Karpas-422 (cell line): ENCODE measurements at places on chromosomes 2 and 18.

GRCh38 chr2:141707486-141707885 lies 423.3 kb downstream of the LRP1B start:
- DNase-seq: no peak

DNA sequence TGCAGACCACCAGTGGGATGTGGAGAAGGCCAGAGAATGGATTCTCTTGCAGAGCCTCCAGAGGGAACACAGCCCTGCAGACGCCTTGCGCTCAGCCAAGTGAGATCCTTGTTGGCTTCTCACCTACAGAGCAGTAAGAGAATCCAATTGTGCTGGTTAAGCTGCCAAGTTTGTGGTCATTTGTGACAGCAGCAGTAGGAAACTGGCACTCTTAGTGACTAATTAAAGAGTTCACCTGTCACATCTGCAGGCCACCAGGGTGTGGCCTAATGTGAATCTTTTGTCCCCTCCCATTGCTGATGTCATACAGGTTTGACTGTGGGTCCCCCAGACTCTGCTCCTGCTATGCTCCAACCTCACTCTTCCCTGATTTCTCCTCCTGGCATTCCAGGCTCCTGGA lies 235.9 kb downstream of the TFCP2L1 start:
- DNase-seq: no peak

- DNase-seq: no peak
Measured at GRCh38 chr2:34627003-34627402, 1027.9 kb upstream of the FAM98A start.

- peak; percentile 93 for DNase-seq
Measured at GRCh38 chr2:10832203-10832936, 19.8 kb upstream of the PDIA6 start.

DNA sequence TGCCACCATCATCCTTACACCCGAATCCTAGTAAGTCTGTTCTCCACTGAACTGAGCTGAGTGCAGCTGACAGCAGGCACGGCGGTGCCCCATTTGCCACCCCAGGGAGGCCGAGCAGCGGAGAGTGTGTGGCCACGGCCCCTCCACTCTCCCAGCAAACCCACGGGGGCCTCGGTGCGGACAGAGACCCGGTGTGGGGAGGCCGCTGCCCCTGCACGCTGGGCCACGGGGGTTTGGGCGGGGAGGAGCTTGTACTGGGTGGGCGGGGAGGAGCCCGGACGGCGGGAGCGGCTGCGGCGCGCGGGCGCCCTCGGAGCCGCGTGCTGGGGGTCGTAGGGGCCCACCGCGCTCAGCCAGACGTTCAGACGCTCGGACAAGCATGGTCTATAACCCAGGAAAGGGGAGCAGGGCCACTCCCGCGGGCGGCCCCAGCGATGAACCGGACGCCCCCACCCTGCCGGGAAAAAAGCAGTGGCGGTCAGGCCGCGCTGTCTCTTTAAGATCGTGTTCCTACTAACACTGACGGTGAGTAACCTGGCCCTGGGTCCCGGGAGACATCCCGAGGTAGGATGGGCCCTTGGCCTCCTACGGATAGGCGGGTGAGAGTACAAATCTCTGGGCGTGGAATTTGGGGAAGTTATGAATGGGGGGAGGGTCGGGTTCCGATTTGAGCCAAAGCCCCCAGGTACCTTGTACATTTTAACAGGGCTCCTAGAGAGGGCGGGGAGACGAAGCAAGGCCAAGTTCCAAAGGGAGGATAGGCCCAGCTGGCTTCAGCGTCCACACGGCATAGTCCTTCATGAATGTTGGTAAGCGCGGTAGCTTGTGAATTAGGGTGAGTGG lies at the start of gene ITPRIPL1:
Gene ITPRIPL1, plus strand, starts transcription at position 277 of the 843 bp plus-strand sequence. Its CDS starts 523 bp downstream, at position 800.
- peak; percentile 74 for DNase-seq

DNA sequence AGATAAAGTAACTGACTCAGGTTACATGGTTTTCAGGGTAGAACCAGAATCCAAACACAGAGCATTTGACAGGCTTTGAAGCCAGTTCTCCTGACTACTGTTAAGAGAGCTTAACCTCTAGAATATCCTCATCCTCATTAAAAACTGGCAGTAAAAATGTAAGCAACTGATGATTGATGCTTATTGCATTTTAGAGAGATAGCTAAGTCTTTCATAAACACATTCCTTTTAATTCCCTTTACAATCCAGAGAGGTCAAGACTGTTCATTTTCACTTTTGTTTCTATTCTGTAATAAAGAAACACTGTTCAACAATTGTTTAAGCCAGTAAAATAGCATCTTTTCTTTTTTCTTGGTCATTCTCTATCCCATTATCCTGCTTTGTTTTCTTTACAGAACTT lies 53.9 kb upstream of the RAB27B start:
- no peak for DNase-seq

DNA sequence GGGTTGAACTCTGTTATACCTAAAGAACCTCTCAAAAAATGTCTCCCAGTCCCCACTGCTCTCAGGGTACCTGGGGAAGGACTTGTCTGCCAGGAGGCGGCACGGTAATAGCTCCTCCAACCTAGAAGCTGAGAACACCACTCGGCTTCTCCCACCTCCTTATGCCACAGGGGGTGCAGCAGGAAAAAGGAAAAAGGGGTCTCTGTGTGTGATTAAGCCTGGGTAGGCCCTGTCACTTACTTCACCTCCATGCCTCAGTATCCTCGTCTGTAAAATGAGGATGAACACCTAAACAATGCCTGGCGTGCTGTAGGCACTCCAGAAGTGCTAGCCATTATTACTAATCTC lies 76.6 kb downstream of the EMX1 start:
- no peak for DNase-seq

GRCh38 chr2:213145715-213146242 lies 5.6 kb downstream of the IKZF2 start:
- DNase-seq: no peak

DNA sequence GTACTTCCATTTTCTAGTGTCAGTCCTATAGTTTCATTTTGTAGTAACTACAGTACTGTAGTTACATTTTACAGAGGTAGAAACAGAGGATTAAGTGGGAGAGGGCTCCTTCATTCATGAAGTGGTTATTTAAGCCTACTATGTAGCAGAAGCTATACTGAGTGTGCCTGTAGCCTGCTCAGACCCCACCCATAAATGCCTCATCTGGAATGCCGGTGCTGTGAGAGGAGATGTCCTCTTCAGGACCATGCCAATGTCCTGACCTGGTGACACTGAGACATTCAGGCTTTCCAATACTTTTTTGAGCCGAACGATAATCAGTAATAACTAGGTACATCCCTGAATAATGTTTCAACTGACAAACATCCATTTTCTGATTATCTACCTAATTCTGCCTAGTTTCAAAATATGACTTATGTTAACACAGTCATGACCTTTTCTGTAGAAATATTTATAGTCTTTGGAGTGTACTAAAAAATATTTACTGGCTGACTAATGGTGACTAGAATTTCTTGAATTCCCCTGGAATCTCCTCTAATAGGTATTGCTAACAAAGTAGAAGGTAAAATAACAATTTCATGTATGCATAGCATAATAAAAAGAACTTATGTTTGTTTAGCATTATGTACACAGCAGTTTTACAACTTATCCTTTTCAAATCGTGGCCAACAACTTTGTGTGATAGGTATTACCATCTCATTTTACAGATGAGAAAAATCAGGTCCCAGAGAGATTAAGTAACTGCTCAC lies 10.2 kb upstream of the ARHGAP28 start:
- no peak for DNase-seq

- no peak for DNase-seq
Measured at GRCh38 chr2:85779641-85780315, 26.0 kb downstream of the ATOH8 start.

DNA sequence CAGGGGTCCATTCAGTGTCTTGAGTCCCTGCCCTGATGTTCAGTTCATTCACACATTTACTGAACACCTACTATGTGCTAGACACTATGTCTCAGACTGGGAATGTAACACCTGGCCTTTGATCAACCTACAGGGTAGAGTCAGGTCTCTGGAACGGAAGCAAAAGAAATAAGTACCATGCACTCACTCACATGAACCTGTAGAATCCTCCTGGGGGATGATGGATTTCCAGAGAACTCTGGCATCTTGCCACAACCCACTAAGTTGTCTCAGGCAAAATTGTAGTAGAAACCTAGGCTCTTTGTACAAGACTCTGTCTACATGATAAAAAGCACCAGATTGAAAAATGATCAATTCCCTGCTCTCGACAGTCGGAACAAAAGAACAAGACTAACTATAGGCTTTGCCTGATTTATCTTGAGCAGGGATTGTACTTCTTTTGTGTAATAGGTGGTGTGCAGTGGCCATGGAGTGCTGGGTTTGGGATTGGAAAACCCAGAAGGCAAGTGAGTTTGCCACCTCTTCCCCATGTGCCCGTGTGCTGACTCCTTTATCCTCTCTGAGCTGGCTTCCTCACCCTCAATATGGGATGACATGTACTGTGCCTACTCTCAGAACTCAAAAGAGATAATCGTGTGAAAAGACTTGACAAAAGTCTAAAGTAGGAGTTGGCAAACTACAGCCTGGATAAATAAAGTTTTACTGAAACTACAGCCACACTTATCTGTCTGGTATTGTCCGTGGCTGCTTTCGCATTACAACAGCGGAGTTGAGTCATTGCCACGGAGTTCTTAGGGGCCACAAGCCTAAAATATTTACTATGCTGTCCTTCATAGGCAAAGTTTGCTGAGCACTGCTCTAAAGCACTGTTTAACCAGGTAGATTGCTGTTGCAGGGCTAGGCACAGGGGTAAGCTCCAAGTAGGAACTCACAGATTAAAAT lies 4.4 kb downstream of the CAPN14 start:
- peak; percentile 58 for DNase-seq
